Stimulated activated CD8-positive, alpha-beta memory T cell treated with anti-CD3 and anti-CD28 coated beads, Interleukin-15, amount 100 ng/mL, for 4 hours (primary cell): ENCODE measurements at places on chromosomes 7 and 10.

- DNase-seq: no peak
These were observed 171.5 kb downstream of the PRPF18 start for GRCh38 chr10:13758312-13758711.

DNA sequence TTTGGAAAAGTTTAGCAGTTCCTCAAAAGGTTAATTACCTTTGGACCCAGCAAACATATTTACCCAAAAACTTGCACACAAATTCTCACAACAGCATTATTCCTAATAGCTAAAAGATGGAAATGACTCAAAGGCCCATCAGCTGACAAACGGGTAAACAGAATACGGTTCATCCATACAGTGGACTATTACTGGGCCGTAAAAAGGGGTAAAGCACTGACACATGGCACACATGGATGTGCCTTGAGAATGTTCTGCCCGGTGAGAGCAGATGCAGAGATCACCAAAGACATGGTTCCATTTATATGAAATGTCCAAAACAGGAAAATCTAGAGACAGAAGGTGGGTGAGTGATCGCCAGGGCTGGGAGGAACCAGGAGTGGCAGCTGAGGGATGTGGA is 95.2 kb upstream of the DNAJB6 start:
- DNase-seq: no peak

- DNase-seq: no peak
These were observed 283.6 kb downstream of the SUGCT start for GRCh38 chr7:40418448-40418847.

DNA sequence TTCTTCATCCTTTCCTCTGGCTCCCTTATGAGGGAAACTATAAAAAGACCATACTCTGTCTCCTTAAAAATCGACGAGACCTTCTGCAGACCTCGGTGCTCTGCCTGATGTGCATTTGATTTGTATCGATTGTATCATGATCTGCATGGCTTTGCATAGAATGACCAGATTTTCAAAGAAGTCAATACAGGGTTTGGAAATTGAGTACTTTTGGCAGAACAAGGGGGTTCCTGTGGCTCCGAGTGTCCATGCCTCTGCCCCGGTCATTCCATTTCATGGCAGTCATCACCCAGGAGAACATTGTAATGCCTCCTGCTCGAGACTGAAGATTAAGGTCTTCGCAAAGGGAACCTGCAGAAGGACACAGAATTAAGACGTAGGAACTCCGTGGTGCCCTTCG is 685 bp downstream of the CASP2 start:
- no peak for DNase-seq

GRCh38 chr10:92829042-92829785 is 19.1 kb upstream of the EXOC6 start:
- DNase-seq: no peak

GRCh38 chr7:112414855-112415490 is 35.3 kb upstream of the IFRD1 start:
- DNase-seq: no peak

GRCh38 chr10:58585435-58585834 is 72.8 kb downstream of the BICC1 start:
- no peak for DNase-seq

- no peak for DNase-seq
These were observed 245.0 kb downstream of the KIAA1217 start for GRCh38 chr10:24453973-24454372.

DNA sequence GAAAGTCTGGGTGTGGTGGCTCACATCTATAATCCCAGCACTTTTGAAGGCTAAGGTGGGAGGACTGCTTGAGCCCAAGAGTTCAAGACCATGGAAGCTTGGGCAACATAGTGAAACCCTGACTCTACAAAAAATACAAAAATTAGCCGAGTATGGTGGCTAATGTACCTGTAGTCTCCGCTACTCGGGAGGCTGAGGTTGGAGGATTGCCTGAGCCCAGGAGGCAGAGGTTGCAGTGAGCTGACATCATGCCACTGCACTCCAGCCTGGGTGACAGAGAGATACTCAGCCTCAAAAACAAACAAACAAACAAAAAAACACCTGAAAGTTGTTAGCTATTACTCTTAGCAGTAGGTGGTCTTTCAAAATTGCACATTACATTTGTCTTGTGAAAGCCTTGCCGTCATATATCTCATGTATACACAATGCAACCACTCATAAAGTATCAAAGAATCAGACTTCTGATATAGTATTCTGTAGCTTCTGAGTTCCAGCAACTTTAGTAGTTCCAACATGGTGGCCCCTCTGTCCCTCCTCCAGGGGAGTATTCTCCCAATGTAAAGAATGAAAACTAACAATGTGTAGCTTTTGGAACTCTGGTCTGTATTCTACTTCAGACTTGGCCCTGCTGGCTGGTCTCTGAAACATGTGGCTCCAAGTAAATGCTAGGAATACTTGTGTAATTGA is 101.5 kb downstream of the ZNF92 start:
- no peak for DNase-seq
